ENCODE measurements at places on chromosomes 16 and 17.

DNA sequence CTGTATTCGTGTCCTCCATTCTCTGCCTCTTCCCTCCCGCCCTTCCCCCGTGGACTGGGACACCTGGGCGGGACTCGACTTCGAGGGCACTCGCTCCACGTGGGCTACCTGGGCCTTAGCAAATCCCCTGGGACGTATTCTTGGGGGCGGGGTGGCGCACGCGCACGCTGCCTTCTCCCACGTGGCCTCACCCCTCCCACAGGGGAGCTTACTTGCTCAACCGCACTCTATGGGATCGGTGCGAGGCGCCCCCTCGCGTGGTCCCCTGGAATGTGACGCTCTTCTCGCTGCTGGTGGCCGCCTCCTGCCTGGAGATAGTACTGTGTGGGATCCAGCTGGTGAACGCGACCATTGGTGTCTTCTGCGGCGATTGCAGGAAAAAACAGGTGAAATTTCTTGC lies 3.5 kb downstream of the VMO1 start:
- DNase-seq, result no peak

DNA sequence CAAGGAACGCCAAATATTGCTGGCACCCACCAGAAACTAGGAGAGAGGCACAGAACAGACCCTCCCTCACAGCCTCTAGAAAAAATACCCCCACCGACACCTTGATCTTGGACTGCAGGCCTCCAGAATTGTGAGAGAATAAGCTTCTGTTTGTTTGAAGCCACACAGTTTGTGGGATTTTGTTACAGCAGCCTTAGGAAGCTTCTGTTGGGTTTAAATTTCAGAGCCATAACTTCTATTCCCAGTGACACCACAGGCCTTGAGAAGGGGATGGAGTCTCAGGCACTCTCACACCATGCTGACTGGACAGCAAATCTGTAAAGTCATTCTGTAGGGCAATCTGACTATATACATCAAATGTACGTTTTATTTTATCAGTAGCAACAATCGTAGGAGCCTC lies 38.6 kb downstream of the RNF112 start:
- no peak for DNase-seq

DNA sequence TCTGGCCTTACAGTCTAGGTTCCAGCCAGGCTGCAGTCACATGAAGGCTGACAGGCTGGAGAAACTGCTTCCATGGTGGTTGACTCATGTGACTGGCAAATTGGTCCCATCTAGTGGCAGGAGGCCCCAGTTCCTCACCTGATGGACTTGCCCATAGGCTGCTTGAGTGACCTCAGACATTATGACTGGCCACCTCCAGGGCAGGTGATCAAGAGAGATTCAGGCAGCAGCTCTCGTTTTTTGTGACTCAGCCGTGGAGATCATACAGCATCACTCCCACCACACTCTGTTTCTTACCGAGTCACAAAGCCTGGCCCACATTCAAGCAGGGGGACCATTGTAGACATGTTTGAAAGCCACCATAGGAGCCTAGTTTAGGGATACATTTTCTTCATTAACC lies 34.5 kb downstream of the SIAH1 start:
- DNase-seq, result no peak

GRCh38 chr17:50517504-50518383 lies 9.5 kb downstream of the MYCBPAP start:
- DNase-seq, result no peak

DNA sequence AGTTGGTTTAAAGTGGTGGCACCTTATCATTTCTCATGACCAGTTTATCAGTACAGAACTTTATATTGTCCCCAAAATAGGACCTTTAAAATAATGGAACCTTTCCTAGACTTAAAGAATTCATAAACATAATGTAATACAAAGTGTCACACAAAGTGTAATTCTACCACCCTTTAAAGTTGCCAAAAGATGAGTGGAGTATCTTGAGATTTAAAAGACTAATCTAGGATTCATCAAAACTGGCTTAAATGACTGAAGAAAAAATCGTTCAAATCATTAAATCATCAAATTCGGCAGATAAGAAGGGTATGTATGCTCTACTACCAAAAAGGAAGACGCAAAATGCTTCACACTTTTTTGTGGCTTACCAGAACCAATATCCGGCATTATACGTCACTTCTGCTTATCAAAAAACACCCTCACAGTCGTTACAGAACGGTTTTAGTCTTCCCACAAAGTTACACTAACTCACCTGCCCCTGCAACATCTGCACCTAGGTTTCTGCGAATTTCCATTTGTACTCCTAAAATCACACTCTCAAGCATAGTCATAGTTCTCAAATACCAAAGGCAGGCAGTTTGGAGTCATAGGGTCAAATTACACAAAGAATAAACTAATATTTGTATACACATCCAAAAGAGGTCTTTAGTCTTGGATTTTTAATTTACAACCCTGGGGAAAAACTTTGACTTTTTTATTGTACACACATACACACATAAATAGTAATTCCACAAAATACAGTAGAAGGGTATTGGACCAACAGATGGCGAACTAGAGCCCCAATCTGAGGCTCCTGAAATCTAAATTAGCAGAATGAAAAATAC lies 1.4 kb upstream of the KANSL1 start:
- DNase-seq, result peak; percentile 76

GRCh38 chr16:53936529-53936928 lies 232.6 kb downstream of the FTO start:
- DNase-seq, result no peak

- no peak for DNase-seq
These were observed 8.7 kb downstream of the ATP2A1 start for GRCh38 chr16:28886945-28887344.

- no peak for DNase-seq
These were observed 12.4 kb downstream of the P3H4 start for GRCh38 chr17:41799366-41799765.

- no peak for DNase-seq
These were observed 202.5 kb downstream of the CDH13 start for GRCh38 chr16:82829301-82829700.

DNA sequence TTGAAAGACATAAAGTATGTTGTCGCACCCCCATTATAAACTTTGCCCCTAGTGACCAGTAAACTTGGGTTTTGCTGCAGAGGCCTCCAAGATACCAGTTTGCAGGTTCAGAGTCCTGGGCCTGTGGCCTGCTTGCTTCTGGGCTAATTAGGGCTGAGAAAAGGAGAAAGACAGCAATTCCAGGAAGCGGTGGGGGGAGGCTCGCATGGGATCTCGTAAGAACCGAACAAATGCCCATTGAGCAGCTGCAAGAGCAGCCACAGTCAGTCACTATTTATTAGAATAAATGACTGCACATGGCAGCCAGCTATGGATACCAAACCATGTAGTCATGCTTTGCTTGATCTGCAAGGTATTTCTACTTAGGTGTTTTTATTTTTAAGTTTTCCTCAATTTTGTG lies 4.9 kb downstream of the SHISA9 start:
- DNase-seq, result no peak

DNA sequence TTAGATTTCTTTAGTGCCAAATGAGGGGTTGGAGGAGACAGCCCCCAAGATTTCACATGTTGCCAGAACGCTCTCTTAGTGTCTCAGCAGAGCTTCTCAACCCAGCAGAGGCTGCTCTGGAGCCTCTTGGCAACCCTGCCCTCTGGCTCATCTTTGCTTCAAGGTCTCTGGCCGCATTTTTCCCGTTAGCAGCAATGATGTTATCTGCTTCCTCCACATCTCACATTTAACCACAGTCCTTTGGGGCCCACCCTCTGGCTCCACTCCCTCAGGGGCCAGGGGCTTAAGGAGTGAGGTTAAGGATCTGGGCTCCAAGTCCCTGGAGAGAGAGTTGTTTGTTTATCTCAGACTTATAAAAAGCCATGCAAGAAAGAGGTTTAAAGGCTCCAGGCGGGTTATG lies 3.3 kb upstream of the XYLT1 start:
- DNase-seq, result no peak

DNA sequence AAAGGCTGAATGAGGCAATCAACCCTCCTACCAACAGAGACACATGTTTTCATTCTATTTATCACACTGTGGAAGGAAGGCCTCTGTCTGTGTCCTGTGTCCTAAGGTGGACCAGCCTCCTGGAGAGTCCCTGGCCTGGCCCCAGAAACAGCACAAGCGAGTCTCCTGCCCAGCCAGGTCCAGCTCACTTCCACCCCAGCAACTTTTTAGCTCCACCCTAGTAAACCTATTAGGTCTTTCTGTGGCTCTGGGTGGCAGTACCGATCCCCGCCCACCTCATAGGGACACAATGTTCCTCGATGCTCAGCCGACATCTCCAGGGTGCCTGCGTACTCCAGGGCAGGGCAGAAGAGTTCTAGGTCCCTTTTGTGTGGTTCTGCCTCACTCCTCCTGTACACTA lies 10.7 kb downstream of the DRC3 start:
- no peak for DNase-seq

DNA sequence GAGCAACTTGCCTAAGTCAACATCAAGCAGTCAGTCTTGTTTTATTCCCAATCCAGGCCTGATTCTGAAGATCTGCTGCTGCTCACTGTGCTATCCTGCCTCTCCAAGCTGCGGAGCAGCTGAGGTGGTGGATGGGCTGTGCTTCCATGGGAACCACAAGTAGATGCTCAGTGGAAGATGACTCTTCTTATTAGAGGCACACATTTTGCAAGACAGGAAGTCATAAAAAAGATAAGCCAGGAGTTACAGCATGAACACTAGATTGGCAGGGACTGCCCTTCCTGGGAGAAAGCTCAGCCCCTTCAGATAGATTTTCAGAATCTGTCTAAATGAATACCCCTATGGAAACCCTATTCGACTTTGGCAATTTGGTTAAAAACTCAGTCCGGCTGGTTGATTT lies 143.1 kb downstream of the SHISA6 start:
- DNase-seq, result no peak

DNA sequence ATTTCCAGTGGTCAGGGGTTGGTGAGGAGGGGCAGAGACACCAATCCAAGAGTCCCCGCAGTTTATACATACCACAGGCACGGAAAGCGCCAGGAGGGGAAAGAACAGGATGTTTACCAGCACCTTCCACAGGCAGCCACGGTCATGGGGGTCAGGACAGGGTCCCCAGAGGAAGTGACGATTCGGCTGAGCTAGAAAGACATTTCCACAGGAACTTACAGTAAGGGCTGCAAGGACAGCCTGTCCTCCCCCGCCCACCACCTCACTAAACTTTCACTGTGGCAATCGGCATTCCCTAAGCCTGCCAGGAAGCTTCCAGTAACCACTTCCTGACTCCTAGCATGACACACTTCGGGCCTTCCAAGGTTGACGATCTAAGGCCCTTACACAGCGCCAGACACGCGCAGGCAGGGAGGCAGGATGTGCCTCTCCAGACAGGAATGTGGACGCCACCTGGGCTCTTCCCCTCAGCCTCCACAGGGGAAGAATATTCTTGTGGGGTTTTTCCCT lies 1.2 kb upstream of the MT2A start:
- peak; percentile 100 for DNase-seq

GRCh38 chr17:20242271-20242670 lies 225.1 kb downstream of the LGALS9B start:
- no peak for DNase-seq

DNA sequence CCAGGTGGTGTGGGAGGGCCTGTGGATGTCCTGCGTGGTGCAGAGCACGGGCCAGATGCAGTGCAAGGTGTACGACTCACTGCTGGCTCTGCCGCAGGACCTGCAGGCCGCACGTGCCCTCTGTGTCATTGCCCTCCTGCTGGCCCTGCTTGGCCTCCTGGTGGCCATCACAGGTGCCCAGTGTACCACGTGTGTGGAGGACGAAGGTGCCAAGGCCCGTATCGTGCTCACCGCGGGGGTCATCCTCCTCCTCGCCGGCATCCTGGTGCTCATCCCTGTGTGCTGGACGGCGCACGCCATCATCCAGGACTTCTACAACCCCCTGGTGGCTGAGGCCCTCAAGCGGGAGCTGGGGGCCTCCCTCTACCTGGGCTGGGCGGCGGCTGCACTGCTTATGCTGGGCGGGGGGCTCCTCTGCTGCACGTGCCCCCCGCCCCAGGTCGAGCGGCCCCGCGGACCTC lies 798 bp downstream of the CLDN9 start:
- DNase-seq, result no peak

DNA sequence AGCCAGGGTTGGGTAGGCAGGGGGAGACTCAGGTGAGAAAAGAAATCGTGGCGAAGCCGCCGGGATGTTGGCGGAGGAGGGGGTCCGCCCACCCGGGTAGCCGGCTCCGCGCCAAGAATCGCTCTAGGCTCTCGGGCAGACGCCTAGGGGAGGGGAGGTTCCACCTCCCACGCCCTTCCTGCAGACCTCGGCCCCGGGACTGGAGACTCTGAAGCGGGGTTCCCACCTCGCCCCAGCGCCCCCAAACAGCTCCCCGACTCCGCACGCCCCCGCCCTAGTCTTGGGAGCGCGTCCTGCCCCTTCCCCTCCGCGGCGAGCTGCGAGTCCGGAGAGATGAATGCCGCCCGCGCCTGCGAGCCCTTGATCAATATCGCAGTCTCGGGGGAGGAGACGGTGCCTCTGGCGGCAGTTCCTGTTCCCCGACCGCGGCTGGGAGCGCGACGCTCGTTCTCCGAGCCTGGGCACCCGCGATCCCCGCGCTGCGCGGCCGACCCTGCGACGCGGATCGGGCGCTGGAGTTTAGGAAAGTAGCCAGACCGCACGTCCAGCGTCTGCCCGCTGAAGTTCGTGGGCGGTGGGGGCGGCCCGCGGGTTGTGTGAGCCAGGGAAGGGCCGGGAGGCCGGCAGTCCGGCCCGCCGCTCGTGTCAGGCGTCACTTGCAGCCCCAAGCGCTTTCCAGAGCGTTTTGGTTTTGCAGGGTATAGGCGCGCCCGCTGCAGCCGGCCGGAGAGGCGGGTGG lies 790 bp downstream of the CRHR1 start:
- no peak for DNase-seq

DNA sequence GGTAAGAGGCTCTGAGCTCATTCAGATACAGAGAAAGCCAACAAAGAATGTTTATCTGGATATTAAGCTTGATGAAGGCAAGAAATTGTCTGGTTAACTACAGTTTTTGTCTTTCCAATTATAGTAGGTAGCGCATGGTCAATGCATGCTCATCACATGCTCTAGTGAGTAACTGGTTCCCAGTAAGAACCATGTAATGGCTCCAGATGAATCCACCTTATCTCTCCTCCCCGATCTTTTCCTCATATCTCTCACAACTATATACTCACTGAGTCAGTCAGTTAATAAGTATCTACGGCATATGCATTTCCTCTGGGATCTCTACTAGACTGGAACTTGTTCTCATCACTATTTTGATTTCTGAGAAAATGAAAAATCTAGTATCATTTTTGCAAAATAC lies 340.7 kb upstream of the DYNLRB2 start:
- no peak for DNase-seq

GRCh38 chr17:74599023-74599399 lies 6.9 kb upstream of the CD300LD start:
- DNase-seq, result no peak
